ENCODE measurements at places on chromosomes 3 and 15.

GRCh38 chr15:79919749-79920511 is 23.1 kb upstream of the MTHFS start:
- DNase-seq = no peak

- no peak for DNase-seq
Measured at GRCh38 chr3:28791713-28792255, 443.2 kb upstream of the AZI2 start.

DNA sequence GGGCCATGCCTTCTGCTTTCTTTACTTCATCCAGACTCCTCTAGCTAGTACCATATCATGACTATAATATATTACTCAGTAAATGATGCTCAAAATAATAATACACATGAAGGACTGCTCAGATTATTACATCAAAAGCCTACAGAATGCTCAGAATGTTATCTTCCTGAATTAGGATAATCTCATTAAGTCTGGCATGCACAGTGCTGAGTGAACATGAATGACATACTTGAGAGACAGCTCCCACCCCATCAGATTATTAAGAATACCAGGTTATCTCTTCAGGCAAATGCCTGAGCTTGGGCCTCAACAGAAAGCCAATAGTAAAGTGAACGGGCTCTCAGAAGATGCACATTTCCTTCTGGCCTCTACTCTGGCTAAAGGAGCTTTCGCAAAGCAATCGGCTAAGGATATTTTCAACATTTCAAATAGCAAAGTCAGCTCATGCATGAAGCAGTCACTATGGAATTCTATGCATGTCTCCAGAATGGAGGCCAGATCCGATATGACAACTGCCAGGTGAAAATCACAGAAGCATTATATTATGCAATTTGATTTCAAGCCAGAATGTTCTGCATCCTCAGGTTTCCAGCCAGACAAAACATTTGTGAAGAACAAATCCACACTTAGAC is 122.6 kb downstream of the KCNMB2 start:
- no peak for DNase-seq

DNA sequence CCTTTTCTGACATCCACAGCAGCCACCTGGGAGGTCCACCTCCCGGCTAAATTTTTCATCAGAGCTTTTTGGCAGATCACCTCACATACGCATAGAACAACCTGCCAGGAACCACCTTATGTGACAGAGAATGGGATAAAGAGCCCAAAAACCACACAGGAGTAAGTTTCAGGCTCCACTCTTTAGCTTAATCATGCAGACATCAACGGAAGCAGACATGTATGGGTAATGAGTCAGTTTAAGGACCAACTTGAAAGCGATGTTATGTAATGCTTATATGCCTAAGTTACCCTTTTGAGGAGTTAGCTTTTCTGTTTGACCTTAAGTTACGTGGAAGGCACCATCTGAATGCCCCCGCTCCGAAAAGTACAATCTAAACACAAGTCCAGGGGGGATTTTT is 183.3 kb upstream of the BHLHE40 start:
- no peak for DNase-seq

DNA sequence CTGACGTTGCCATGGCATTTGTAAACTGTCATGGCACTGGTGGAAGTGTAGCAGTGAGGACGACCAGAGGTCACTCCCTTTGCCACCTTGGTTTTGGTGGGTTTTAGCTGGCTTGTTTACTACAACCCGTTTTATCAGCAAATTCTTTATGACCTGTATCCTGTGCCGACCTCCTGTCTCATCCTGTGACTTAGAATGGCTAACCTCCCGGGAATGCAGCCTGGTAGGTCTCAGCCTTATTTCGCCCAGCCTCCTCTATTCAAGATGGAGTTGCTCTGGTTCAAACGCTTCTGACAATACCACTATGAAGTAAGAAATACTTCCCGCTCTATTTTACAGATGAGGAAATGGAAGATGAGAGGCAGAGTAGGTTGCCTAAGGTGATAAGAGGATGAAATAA is 16.6 kb downstream of the PAQR9 start:
- DNase-seq = no peak

GRCh38 chr3:52401551-52401950 is 43.4 kb downstream of the SEMA3G start:
- no peak for DNase-seq

DNA sequence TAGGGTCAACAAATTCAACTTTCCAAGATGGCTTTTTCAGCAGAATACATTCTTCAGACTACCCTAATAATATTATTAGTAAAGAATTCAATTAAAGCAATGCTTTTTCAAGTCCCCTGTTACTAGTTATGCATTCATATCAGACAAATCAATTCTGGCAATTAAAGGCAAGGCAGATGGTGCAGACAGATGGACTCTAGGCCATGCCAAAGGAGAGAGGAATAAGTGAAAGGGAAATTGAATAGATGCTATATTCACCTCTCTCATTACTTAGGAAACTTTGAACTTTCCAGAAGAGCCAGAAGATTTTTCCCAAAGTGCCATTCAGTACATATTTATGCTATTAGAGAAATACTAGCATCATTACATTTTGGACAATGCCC is 487.7 kb upstream of the RASGRP1 start:
- DNase-seq = no peak

- DNase-seq = no peak
Measured at GRCh38 chr3:117761703-117762620, 1052.4 kb downstream of the TUSC7 start.

- DNase-seq = no peak
Measured at GRCh38 chr3:181756645-181757297, 45.0 kb downstream of the SOX2 start.

- DNase-seq = no peak
Measured at GRCh38 chr15:70064441-70064840, 33.3 kb downstream of the TLE3 start.

DNA sequence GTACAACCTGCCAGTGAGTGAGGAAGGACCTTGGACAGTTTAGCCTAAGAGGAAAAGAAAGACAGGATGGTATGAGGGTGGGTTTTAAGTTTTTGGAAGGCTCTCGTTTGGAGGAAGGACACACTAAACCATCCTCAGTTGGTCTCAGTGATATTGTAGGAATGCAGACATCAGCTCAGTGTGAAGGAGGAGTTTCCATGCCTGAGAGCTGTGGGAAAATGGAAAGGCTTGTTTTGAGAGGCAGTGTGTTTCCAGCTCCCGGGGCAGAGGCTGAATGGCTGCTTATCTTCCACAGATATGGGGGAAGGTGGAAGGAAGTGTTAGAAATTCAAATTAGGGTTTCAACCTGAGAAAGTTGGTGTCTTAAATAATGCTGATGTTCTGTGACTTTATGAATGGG is 89.6 kb upstream of the MYZAP start:
- DNase-seq = no peak

DNA sequence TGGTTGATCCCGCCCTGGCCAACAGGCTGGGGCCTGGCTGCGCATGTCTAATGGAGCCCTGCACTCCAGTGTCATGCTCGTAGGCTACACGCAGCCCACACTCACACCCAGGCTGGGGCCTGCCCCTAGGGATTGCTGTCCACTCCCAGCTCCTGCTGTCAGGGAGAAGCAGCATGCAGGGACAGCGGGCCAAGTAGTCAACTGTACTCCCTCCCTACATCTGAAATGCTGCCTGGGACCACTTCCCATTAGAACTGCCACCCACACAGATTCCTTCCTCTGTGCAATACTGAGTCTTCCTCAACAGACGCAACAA is 16.1 kb downstream of the ALS2CL start:
- DNase-seq = no peak

GRCh38 chr3:14480207-14481017 is 59.7 kb downstream of the GRIP2 start:
- DNase-seq = no peak

DNA sequence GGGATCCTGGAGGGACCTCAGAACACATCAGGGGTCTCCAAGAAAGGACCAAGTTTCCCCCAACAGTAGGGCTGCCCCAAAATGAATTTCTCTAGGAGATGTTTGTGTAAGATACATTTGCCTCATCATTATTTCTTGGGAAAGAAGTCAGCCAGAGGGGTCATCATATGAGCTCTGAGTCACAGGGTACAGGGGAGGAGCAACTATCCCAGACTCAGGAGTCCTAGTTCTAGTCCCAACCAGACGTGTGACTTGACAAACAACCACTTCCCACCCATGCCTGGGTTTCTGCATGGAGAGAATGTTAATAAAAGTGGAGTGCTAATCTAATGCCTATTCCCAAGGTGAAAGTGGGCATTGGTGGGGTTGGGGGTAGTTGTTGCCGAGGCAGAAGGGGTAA is 144.1 kb downstream of the ALDH1A2 start:
- no peak for DNase-seq
